Upper lobe of right lung (tissue), 1 donor: ENCODE measurements at places on chromosomes 12 and 14. TPM values are rescaled to one million over a fixed set of nuclear protein-coding genes. Genes with fewer than 3 reads are reported as not detected.

E2F7 gene
- total RNA-seq: 0.29 TPM

APOF gene
- total RNA-seq: not detected

RPS6KL1 gene
- 5.1 TPM for total RNA-seq

PMCH gene
- not detected for total RNA-seq

GALNT9 gene
- total RNA-seq: 1.6 TPM

MYL2 gene
- total RNA-seq: not detected

TGFB3 gene
- total RNA-seq: 25.4 TPM

ABCD4 gene
- 48.3 TPM for total RNA-seq

OSGEP gene
- total RNA-seq: 33.8 TPM

IL26 gene
- total RNA-seq: not detected

VDR gene
- 28.7 TPM for total RNA-seq

RNASE3 gene
- total RNA-seq: not detected

DUSP16 gene
- 50.6 TPM for total RNA-seq

PRB2 gene
- total RNA-seq: not detected

CISTR gene
- not detected for total RNA-seq

TBC1D30 gene
- 14.8 TPM for total RNA-seq

SLC41A2 gene
- total RNA-seq: 28.6 TPM

PIWIL1 gene
- total RNA-seq: not detected

IRF2BPL gene
- total RNA-seq: 50.6 TPM

NDRG2 gene
- total RNA-seq: 127 TPM

RPS6KA5 gene
- 8.0 TPM for total RNA-seq

NACA gene
- total RNA-seq: 665 TPM

PPP1R1A gene
- not detected for total RNA-seq

PZP gene
- 0.67 TPM for total RNA-seq

ZNF891 gene
- 2.4 TPM for total RNA-seq

KITLG gene
- 68.1 TPM for total RNA-seq

ANKS1B gene
- total RNA-seq: 5.3 TPM

PTPRB gene
- 196 TPM for total RNA-seq
